ENCODE measurements at places on chromosomes 4 and X.
A peak's percentile ranks its signal among the peaks of the same experiment; 100 is the strongest.

- peak; percentile 0 for DNase-seq
Measured at GRCh38 chrX:66919280-66919832, 280.5 kb upstream of the EDA2R start.

GRCh38 chrX:102745857-102746584 is 25.5 kb downstream of the GPRASP3 start:
- no peak for DNase-seq

GRCh38 chr4:41217020-41217333 is 2.6 kb upstream of the APBB2 start:
- no peak for DNase-seq

- DNase-seq: no peak
Measured at GRCh38 chr4:90095000-90095399, 32.2 kb upstream of the CCSER1 start.

- DNase-seq: no peak
Measured at GRCh38 chr4:2487632-2488031, 18.7 kb downstream of the RNF4 start.

DNA sequence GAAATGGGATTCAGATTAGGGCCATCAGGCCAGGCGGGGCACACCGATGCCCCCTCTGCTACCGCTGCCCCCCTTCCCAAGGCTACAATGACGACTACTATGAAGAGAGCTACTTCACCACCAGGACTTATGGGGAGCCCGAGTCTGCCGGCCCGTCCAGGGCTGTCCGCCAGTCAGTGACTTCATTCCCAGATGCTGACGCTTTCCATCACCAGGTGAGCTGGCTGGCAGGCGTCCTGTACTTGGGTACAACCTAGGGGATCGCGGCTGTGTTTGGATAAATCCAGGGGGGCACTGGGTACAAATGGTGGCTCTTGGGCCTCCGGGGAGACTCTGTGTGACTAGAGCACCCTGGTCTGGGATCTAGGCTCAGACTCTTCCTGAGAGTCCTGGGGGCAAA is 1.1 kb downstream of the EMD start:
- no peak for DNase-seq

DNA sequence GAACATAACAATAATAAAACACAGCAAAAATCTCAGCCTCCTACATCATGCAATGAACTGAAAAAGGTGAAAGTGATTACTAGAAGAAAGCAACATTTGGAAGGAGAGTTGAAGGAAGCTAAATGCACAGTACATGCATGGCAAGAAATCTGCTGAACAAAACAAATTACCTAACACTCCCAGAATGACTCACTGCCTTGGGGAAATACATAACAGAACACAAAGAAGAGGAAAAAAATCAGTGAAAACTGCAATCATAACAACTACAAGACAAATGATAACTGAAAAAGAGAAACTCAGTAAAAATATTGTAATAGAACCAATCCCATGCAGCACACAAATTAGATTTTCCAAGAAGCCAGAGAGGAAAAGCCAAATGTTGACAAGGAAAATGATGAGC is 1513.2 kb downstream of the ARAP2 start:
- DNase-seq: no peak

DNA sequence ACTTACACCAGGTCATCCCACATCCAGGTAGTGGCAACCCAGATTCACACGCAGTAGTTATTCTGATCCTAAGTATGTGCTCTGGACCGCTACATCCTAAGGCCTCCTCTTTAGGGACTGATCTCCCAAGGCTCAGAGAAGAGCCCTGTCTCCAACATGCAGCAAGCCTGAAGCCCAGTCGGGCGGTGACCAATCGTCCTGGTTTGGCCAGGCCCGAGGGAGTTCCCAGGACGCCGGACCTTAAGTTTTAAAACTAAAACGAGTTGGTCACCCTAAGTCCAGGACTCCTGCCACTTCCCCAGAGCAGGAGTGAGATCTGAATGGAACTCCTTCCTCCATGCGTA is 385 bp downstream of the LYAR start:
- DNase-seq: peak; percentile 25

DNA sequence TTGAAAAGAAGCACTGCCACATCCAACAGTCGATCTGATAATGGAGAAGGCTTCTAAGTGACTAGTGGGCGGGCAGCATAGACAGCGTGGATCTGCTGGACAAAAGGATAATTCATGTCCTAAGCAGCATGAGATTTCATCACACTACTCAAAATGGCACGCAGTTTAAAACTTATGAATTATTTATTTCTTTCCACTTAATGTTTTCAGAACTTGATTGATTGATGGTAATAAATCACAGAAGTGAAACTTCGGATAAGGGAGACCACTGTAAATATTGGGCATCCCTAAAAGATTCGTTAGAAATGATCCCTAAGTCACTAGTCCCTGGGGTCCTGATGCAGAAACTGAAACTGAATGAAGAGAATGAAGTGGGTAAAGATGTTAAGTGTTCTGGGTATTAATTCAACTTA is 93.0 kb upstream of the ANK2 start:
- DNase-seq: no peak

GRCh38 chr4:1967512-1968149 is 41.1 kb downstream of the NELFA start:
- no peak for DNase-seq

GRCh38 chrX:46860557-46860956 is 23.7 kb downstream of the RP2 start:
- DNase-seq: no peak

GRCh38 chr4:182624281-182624680 is 292.9 kb downstream of the DCTD start:
- no peak for DNase-seq

- DNase-seq: no peak
Measured at GRCh38 chr4:147488556-147488955, 7.7 kb downstream of the EDNRA start.

DNA sequence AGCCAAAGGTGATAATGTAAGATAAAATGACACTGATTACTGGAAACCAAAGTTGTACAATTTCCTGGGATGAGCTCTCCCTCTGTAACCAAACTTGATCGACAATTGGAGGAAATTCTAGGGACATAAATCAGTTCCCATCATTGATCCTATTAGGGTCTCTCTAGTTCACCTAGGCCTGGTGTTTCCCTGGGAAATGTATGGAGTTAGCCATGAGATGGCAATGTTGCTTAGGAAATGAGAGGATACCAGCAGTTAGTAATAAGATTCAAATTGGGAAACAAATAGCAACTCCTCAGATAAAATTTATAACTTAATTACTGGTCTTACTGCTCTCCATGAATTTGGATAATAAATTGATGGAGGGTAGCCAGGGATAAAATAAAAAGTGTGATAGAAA is 52.2 kb downstream of the SPATA18 start:
- no peak for DNase-seq

DNA sequence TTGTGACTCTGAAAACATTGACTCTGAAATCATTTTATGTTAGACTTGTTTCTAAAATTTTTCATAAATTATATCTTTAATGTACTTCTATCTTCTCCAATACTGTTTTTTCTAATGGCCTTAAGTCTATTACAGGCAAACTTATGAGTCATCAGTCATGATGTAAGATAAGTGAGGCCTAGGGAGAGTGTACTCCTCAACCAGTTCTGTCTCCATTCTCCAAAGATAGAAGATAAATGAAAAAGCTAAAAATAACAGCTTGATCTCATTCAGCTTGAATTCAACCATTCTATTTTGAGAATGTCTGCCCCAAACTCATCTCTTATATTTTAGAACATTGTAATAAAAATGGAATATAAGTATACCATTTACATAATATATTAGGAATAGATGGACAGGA is 34.5 kb downstream of the STBD1 start:
- DNase-seq: peak; percentile 64

- no peak for DNase-seq
Measured at GRCh38 chr4:34733185-34733941, 1511.0 kb downstream of the ARAP2 start.

DNA sequence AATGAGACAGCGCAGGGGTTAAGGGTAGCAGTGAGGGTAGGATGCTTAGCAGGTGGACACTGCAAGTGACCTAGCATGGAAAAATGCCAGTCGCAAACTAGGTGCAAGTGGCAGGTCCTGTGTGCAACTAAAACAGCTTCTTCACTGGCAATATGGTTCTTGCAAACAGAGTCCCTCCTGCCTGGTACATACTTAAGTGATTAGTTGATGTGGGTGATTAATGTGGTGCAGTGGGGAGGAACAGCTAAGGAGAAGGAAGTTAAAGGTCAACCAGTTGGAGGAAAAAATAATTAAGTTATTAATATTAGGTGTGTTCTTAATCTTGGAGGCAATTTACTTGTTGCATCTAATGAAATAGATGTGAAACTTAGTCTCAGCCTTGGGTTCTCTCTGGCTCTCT is 121.6 kb upstream of the IGFBP7 start:
- DNase-seq: no peak

- no peak for DNase-seq
Measured at GRCh38 chr4:25991340-25991739, 77.3 kb downstream of the SMIM20 start.

GRCh38 chrX:16825264-16826035 is 39.2 kb downstream of the TXLNG start:
- DNase-seq: peak; percentile 18

DNA sequence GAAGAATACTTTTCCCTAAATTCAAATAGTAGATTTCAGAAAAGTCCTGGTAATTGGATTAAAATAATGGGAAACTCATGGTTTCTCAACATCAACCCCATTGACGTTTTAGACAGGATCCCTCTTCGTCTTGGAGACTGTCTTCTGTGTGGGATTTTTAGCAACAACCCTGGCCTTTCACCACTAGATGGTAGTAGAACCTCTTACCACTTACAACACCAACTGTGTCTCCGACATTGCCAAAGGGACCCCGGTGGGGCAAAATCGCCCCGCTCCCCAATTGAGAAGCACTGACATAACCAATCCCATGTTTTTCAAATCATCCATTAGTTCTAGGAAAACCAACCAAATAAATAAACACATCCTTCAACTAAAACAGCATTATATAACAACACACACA is 16.9 kb upstream of the ANOS1 start:
- DNase-seq: no peak

GRCh38 chr4:76654791-76655190 is 219.8 kb downstream of the SHROOM3 start:
- peak; percentile 33 for DNase-seq

DNA sequence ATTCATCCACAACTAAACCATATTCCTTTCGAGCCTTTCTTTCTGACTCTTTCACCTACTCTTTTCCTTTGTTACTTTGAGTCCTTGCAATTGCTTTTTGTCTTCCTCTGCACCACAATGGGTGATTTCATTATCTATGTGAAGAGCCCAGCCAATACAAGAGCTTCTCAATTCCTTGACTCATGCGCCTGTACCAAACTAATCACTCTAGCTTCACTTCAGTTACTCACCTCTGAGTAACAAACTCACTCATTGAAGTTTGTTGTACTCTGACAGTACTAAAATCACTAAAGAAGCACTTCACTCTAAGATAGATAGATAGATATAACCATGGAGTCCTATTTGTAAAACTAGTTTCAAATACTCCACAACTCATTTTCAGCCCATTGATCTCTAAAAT is 191.7 kb upstream of the EPHA5 start:
- DNase-seq: no peak

- DNase-seq: no peak
Measured at GRCh38 chr4:98733601-98734000, 75.2 kb upstream of the TSPAN5 start.

- no peak for DNase-seq
Measured at GRCh38 chr4:24683116-24683515, 98.8 kb upstream of the DHX15 start.

GRCh38 chr4:83138946-83139345 is 24.4 kb upstream of the PLAC8 start:
- DNase-seq: no peak

GRCh38 chr4:119510395-119511149 is 118.0 kb downstream of the PDE5A start:
- DNase-seq: peak; percentile 27

DNA sequence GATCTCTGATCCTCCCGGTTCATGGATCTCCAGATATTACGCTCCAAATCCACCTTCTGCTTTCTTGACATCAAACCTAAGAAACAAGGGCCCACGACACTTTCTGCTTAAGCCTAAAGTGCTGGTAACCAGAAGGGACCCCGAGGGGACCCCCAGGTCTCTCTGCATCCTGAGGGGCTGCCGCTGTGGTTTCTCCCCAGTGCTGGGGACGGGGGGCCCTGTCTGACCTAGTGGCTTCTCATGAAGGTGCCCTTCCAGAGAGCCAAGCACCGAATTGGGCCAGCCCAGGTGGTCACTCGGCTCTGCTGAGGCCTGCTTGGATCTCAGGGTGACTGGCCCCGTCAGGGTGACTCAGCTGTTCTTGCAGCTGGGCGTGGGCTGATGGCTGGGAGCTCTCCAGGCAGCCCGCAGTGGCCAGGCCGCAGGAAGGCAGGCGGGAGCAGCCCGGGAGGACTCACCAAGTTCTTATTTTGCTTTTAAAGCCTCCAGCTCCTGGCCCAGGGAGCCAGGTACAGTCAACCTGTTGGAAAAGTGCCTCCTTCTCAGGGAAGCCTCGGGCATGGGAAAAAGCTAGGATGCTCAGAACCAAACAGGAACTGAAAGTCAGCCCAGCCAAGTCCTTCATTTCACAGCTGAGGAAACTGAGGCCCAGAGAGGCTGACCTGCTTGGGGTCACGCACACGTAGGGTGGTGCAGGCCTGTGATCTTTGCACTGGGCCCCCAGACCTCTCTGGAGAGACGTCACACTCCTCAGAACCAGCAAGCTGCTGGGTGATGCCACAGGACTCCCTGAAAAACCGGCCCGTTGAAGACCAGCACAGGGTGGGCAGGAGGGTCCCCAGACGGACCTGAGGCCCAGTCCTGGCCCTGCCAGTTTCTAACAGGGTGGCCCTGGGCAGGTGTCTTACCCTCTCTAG is 16.7 kb downstream of the BLOC1S4 start:
- peak; percentile 84 for DNase-seq

GRCh38 chr4:123653236-123653635 is 256.6 kb downstream of the SPRY1 start:
- DNase-seq: no peak

GRCh38 chrX:25020905-25021449 is 5.2 kb upstream of the ARX start:
- no peak for DNase-seq

Measured in HFFc6 (cell line).